ENCODE measurements at places on chromosomes 11 and 22.
A peak's percentile ranks its signal among the peaks of the same experiment; 100 is the strongest.

DNA sequence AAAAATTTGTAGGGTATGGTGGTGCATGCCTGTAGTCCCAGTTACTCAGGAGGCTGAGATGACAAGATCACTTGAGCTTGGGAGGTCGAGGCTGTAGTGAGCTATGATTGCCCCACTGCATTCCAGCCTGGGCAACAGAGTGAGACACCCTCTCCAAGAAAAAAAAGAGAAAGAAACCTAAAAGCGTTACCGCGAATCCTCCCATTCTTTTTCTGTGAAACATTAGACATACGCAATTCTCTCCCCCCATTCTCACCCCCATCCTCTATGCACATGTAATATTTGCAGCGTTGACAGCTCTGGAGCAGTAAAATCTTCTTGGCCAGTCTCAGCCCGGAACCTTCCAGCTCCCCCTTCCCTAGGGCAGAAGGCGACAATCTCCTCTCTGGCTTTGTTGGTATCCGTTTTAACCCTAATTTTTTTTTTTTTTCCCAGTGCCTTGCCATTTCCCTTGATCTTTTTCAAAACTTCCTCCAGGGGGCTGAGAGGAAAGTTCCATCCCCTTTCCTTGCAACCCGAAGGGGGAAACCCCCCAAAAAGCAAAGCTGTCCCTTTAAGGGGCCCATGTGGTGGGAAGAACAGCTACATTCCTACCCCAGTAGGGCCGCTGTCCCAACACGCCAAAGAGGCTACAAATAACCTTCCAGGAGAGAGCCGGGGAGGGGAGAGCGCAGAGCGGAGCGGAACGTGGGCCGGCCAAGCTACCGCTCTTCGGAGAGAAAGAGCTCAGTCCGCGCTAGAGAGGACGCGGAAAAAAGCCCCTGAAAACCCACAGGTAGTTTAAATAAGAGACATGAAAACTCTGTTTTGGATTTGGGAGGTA lies 1.9 kb downstream of the LRP4 start:
- DNase-seq: no peak

DNA sequence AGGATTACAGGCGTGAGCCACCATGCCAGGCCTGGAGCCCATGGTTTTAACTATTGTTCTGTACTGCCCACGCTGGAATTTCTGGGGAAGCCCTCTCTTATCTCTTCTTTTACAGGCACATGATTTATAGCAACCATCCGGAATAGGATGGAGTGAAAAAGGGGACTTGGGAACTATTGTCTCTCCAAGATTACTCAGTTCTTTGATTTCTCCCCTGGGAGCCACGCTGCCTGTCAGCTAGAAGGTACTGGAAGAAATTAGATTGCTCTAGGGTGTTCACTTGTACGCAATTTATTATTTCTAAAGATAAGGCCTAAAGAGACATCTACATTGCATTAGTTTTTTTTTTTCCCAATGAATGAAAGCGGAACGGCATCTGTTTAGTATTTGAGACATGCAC lies 65.6 kb upstream of the PTPRJ start:
- no peak for DNase-seq

- DNase-seq: no peak
These were observed 41.6 kb upstream of the ISX start for GRCh38 chr22:35024364-35024692.

DNA sequence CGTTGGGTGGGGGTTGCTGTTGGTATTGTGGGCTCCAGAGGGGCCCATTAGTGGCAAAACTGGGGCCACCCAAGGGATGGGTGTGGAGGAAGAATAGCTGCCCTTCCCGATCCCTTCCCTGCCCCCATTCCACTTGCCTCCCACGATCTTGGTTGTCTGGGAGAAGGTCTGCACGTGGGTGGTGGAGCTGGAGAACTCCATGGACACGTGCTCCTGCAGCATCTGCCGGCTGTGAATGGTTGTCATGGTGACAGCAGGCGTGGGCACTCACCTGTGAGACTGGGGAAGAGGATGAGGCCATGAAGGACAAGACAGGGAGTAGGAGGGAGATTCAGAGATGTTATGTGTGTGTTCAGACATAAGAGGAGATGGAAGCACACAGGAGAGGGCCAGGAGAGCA lies 2.0 kb downstream of the IGSF22 start:
- no peak for DNase-seq

DNA sequence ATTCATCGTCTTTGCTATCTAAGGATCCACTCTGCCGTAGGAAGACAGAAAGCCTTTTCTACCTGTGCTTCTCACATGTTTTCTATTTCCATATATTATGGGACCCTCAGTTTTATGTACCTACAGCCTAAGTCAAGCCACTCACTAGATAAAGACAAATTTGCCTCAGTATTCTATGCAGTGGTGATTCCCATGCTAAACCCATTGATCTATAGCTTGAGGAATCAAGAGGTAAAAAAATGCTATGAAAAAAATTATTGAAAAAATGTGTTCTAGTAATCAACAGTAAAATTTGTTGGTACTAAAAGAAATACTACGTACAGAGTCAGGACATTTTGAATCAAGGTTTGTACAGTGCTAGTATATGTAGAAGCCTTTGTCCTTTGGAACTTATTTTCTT lies 18.1 kb upstream of the OR5AL1 start:
- no peak for DNase-seq

DNA sequence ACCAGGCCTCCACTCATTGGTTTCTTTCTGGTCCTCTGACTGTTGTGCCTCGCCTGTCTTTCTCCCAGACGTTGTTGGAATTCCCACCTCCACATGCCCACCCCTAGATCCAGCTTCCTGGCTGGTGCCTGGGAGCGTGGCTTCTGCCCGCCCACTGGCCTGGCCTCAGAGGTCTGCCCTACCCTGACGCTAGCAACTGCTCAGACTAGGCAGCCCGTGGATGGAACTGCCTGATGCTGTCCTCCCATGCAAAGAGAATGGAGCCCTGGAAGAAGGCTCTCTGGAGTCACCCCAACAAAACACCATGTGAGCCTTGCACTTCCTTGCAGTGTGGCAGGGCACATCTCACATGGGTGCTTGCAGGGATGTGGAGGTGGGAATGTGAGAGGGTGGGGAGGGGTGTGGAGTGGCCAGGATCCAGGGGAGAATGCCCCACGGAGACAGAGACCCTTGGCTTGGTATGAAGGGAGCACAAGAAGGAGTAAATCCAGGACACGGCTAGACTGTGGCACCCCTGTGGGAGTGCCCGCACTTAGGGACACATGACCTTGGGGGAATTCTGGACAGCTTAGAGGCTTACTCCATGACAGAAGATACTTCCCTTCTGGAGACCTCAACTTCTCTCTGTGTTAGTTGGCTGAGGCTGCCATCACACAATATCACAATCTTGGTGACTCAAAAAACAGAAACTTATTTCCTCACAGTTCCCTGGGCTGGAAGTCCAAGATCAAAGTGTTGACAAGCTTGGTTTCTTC lies 22.5 kb upstream of the ADA2 start:
- peak; percentile 34 for DNase-seq

- no peak for DNase-seq
These were observed 79.6 kb downstream of the GRK3 start for GRCh38 chr22:25644122-25644521.

DNA sequence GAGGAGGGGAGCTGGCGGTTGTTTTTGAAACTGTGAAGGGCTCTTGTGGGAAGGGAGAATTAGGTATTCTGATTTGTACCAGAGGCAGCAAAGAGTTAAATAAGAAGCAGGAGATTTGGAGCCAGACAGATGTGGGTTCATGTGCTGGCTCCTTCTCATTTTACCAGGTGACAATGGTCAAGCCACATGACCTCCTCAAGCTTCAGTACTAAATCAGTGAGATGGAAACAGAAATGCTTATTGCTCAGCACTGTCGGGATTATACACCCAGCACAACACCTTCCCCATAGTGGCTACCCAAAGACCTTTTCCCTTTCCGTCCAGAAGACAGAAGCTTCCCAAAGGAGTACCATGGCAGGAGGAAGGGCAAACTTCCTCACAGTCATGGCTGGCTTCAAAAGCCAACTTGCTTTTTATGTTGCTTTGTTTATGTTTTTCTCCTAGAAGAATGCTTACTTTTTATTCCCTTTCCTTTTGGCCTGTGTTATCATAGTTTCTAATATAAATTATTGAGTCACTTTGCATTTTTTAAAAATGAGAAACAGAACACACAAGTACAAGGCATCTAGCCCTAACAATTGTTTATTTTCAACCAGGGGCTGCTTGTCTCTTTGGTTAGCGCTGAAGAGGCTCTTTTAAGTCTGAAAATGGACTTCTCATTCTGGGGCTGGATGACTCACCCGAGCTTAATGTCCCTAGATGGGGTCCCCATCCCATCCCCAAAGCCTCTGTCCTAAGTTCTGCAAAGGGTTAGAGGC lies 181.5 kb upstream of the ZBED5 start:
- DNase-seq: no peak

GRCh38 chr11:62186195-62186594 lies 3.8 kb upstream of the SCGB1D1 start:
- no peak for DNase-seq

GRCh38 chr11:31720225-31720624 lies 90.9 kb downstream of the PAX6 start:
- DNase-seq: peak; percentile 4

GRCh38 chr11:117427356-117427874 lies 99.8 kb downstream of the CEP164 start:
- peak; percentile 52 for DNase-seq

DNA sequence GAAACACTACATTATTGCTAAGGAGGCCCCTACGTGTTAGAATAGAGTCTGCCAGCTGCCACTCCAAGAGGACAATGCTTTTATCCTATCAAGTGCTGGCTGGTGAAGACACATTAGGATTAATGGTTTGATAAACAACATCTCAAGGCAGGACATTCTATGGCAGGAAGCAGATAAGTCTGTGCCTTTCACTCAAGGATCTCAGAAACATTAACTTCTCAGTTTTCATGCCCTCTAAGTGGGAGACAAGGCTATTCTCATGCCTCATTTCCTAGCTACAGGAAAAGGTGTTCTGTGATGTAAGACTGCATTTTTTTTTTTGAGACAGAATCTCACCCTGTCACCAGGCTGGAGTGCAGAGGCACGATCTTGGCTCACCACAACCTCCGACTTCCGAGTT lies 23.5 kb upstream of the TIMP3 start:
- DNase-seq: no peak

DNA sequence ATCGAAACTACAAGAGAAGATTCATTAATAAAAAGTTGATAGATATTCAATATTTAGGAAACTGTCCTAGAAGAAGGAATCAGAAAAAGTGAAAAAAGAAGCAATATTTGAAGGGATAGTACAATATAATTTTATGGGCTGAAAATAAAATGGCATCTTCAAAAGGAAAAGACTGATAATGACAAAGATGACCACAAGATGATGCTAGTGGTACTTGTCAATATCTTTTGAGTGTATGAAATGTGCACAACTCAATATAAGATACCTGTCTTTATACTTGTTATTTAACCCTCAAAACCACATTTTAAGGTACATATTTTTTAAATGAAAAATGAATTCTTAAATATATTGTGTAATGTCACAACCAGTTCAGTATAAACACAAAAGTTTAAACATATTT lies 1059.6 kb upstream of the RAG2 start:
- no peak for DNase-seq

GRCh38 chr11:16859651-16860050 lies 121.2 kb downstream of the C11orf58 start:
- no peak for DNase-seq

DNA sequence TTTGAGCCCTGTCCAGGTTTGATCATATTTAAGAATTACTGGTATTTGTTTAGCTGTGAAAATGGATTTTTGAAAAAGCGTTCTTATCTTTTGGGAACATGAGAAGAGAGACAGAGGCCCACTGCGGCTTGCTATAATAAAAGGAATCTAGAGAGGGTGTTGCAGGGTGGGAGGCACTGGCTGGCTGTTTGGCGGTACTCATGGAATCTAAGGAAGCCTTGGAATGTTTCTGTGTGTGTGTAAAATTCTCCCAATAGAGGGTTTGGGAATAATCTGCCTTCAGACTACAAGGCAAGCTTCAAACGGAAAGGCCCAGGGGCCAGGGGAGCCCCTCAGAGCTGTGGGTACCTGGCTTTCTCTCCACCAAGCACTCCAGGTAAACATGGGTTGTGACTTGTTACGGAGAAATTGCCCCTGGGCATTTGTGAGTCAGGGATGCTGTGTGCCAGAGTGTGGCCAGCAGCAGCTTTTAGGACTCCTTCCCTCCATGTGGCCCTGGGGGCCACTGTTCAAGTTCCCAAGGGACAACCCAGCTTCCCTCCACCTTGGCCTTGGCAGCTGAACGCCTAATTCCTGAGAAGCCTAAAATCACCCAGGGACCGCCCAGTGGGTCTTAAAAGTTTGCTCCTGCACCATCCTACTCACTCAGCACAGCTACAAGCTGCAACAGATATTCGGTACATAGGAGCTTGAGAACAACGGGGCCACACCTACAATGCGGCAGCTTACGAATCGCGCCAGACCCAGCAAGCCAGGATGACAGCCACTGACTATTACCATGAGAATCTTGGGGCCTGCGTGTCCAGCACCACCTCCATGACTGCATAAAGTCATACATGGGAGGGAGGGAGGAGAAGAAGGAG lies 14.1 kb upstream of the SYT8 start:
- DNase-seq: no peak

GRCh38 chr22:45009606-45010531 lies at the start of gene PHF21B:
PHF21B (minus strand) TSS chr22:45010005; CDS start chr22:45009549, 456 bp downstream.
- DNase-seq: no peak

- DNase-seq: no peak
These were observed 63.1 kb downstream of the ARHGEF12 start for GRCh38 chr11:120399307-120399706.
